ENCODE measurements at places on chromosomes 4 and X.

DNA sequence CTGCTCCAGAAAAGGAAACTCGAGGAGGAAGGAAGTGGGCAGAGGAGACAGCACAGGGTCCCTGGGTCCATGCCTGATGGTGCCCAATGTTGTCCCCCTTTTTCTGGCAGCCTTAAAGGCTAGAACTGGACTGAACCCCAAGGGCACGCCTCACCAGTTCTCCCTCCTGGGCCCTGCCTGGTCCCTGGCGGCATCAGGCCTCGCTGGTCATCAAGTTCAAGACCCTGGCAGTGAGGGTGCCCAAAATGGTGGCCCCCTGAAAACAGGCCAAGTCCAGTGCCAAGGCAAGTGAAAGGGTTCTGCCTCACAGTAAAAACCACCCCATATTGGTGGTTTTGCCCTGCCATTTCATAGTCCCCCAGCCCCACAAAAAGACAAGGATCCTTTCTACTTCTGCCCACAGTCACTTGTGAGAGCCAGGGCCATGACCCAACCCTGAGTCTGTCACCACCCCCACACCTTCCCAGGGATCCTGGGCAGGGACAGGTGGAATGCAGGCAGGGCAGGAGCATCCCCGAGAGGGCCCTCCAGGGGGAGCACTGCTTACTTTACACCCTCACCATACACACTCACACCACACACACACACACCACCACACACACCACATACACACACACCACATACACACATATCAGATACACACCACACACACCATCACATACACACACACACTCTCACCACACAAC lies 107.6 kb downstream of the DCTD start:
- no peak for DNase-seq

DNA sequence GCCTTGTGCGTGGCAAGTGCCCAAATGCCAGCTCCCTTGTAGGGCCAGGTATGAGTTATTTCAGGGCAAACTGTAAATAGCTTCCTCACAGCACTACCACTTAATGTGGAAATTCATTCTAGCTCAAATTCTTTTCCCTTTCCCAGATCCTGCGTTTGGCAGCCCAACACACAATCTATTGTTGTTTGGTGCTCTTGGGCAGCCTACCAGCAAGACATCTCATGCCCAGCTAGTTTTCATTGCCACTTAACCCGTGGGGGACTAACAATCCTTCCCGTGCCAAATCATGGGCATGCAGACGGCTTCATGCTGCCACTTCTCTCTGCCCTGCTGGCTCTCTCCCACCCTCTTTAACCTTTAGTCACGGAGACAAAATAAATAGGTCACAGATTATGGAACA lies 454.2 kb downstream of the GRIA2 start:
- no peak for DNase-seq

- DNase-seq = no peak
Measured at GRCh38 chr4:28686618-28687017, 1826.0 kb downstream of the STIM2 start.

GRCh38 chrX:20499763-20500162 lies 233.1 kb upstream of the RPS6KA3 start:
- no peak for DNase-seq

Measured in stimulated activated CD4-positive, alpha-beta T cell treated with anti-CD3 and anti-CD28 coated beads, Interleukin-1b, Interleukin-23, amount 100 ng/mL, for 1 hour (primary cell).